ENCODE measurements at places on chromosomes 7 and 10.
A peak's percentile ranks its signal among the peaks of the same experiment; 100 is the strongest.

- peak; percentile 59 for DNase-seq
These were observed 52.6 kb downstream of the SYPL1 start for GRCh38 chr7:106059556-106059955.

GRCh38 chr10:79260811-79261740 lies 86.2 kb upstream of the PPIF start:
- DNase-seq = peak; percentile 30

DNA sequence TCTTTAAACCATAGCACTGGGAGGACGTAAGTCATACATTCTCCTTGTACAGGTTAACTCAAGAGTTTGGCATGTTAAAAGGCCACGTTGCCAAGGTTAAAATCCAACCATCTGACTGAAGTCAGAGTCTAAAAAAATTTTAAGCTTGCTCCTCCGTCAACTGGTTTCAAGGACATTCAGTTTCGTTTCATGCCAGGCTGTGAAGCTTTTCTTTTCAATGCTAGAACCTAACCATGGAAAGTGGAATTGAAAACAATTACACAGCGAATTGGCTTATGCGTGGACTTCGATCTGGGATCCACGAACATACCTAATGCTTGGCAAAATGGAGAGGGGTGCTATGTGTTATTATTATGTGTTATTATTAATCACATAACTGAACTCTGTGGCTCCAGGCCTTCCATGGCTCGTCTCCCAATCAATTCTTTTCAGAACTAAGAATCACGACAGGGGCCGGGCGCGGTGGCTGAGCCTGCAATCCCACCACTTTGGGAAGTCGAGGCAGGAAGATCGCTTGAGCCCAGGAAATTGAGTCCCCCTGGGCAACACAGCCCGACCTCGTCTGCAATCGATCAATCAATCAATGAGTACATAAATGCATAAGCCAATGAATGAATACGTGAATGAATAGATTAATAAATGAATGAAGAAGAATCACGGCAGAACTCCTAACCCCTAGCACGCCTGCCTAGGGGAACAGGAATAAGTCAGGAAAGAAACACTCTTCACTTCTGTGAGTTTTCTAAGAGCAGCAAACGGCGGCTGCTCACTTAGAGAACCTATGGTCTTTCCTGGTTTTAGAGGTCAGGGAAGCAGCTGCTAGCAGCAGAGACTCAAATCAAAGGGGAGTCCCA lies 733 bp upstream of the ARL5B start:
- DNase-seq = peak; percentile 56

- DNase-seq = peak; percentile 69
These were observed 194.8 kb downstream of the FANK1 start for GRCh38 chr10:126090911-126091728.

GRCh38 chr10:34791228-34791627 lies 23.9 kb downstream of the PARD3 start:
- no peak for DNase-seq

GRCh38 chr10:22992075-22992474 lies 64.2 kb downstream of the ARMC3 start:
- no peak for DNase-seq

DNA sequence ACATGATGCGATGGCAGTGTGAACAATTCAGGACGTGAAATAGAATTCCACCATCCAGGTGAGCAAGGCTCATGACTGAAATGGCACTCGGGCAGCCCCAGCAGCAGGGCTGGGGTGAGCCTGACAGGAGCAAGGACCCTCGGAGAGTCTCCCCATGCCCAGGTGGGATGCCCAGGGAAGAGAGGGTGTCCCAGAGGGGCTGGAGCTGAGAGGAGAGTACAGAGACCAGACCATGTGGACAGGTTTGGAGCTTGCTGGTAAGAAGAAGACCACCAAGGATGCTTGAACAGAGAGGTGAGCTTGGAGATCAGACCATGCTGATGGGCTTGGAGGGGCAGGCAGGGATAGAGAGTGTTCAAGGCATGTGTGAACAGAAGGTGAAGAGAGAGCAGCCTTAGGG lies 83.3 kb downstream of the RAMP3 start:
- no peak for DNase-seq

GRCh38 chr10:45592926-45593325 lies 79.6 kb downstream of the ZFAND4 start:
- DNase-seq = no peak

DNA sequence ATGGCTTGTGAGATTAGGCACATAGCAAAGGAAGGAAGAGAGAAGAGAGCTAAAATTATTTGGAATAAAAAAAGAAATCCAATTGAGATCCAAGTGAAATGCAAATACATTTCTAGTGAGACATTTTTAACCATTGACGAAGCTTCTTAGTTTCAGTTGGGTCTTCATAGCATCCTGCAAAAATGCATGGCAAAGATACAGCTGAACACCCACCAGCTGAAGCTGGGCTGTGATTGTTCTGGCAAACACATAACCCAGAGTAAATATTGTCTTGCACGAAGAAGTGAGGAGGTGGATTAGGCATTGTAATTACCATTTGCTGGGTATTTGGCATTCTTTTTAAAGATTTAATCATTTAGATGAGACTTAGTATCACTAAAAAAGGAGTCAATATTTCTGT lies 409.4 kb downstream of the GRM8 start:
- no peak for DNase-seq

- DNase-seq = no peak
These were observed 109.2 kb upstream of the PRR15 start for GRCh38 chr7:29454464-29454863.

- peak; percentile 24 for DNase-seq
These were observed 643 bp downstream of the SMO start for GRCh38 chr7:129188892-129189660.

- no peak for DNase-seq
These were observed 73.2 kb downstream of the AMZ1 start for GRCh38 chr7:2761131-2761624.

DNA sequence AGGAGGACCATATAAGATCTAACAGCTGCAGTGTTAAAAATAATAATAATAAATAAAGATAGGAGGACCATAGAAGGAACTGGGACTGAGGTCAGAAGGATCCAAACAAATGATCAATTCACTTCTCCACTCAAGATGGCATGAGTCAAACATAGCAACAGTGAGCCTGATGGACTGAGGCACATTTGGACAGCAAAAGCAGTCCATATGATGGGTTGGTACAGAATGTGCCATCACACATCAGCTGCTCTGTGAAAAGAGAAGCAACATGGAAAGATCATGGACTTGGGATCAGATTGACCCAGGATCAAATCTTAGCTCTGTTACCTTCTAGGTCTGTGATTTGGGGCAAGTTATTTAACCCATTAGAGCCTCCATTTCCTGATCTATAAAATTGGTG lies 188.9 kb upstream of the KMT2E start:
- DNase-seq = no peak

GRCh38 chr7:52720856-52721255 lies 314.6 kb upstream of the POM121L12 start:
- no peak for DNase-seq

- no peak for DNase-seq
These were observed 124.5 kb downstream of the PRPF18 start for GRCh38 chr10:13711291-13711690.

Measured in fibroblast of pulmonary artery (primary cell).